ENCODE measurements at places on chromosomes 2 and 18.

GRCh38 chr2:109623923-109624322, 9.8 kb downstream of the SOWAHC start:
- no peak for DNase-seq

DNA sequence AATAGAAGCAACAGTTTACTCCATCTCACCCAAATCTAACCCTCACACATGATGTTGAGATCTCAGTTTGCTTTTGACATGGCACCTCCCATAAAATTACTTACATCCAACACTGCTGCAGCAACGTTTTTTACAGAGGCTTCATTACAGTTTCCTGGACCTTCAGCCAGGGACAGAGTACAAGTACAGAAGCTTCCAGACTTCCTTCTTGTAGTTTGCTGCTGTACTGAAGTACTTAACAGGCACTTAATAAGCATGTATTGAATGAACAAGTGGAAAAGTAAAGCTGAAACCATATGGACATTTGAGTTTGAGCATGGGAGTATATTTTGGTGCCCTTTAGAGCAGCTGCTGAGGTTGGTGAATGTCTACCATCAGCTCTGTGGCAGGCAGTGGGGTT, 514.2 kb downstream of the PTPRM start:
- no peak for DNase-seq

GRCh38 chr18:34189656-34190435, 34.9 kb downstream of the NOL4 start:
- no peak for DNase-seq

GRCh38 chr18:74252039-74252395, 39.7 kb downstream of the CYB5A start:
- no peak for DNase-seq

All from lung microvascular endothelial cell (primary cell).